ENCODE measurements at places on chromosomes 4 and X.
A peak's percentile ranks its signal among the peaks of the same experiment; 100 is the strongest.

- no peak for DNase-seq
Observed at GRCh38 chrX:118773782-118774181, 46.4 kb downstream of the IL13RA1 start.

- no peak for DNase-seq
Observed at GRCh38 chr4:181796502-181796901, 446.7 kb upstream of the TENM3 start.

GRCh38 chr4:36168127-36168878, 76.0 kb downstream of the ARAP2 start:
- no peak for DNase-seq

- no peak for DNase-seq
Observed at GRCh38 chr4:124181039-124181438, 531.5 kb downstream of the ANKRD50 start.

DNA sequence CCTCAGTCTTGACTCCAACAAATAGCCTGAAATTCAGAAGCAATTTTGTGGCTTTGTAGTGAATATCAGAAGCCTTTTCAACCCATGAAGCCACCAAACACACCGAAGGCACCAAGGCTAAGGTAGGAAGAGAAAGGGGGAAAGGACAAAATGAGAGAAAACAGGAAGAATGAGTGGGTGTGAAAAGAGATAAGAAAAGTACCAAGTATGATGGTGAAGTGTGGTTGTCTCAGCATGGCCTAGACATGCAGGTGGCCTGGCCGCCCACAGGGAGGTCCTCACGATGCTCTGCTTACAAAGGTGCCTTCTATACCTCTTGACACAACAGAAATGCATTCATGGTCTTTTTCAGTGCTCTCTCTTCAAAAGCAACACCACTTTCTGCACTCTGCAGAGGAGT, 34.9 kb downstream of the ACSL1 start:
- DNase-seq, result no peak

GRCh38 chr4:1234309-1234695, 14.6 kb downstream of the CTBP1 start:
- DNase-seq, result no peak

- peak; percentile 46 for DNase-seq
Observed at GRCh38 chrX:47191331-47191730, 2.3 kb upstream of the UBA1 start.

DNA sequence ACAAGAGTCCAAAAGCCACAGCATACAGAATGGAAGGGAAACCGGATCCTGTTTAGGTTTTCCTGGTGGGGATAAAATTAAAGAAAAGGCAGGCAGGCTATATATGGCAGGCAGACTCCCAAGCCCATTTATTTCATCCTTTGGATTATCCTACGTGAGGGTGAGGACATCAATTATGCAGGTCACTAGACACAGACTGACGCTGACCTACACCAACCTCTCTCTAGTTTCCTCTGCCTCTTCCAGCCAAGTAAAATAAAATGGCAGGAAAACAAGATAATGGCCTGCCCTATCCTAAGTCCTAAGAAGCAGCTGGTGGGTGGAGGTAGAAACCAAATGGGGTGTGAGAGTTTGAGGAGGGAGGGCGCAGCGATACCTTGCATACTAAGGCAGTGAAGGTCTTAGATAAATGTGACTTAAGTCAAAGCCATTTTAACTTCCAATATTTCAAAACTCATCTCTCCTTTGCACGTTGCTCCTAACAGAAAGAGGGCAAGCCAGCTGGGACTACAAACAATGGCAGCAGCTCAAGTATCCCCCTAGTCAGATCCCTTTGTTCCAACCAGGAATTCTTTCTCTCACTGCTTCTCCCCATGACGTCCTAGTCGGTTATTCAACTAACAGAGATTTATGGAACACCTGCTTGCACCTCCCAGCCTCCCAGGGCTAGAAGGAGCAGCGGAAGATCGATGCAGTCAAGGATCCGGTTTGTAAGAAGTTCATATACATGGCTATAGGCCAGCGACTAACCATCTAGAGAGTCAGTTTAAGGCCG, 72.8 kb downstream of the IRF2 start:
- DNase-seq, result no peak

- DNase-seq, result no peak
Observed at GRCh38 chrX:74372272-74372671, 49.0 kb upstream of the SLC16A2 start.

DNA sequence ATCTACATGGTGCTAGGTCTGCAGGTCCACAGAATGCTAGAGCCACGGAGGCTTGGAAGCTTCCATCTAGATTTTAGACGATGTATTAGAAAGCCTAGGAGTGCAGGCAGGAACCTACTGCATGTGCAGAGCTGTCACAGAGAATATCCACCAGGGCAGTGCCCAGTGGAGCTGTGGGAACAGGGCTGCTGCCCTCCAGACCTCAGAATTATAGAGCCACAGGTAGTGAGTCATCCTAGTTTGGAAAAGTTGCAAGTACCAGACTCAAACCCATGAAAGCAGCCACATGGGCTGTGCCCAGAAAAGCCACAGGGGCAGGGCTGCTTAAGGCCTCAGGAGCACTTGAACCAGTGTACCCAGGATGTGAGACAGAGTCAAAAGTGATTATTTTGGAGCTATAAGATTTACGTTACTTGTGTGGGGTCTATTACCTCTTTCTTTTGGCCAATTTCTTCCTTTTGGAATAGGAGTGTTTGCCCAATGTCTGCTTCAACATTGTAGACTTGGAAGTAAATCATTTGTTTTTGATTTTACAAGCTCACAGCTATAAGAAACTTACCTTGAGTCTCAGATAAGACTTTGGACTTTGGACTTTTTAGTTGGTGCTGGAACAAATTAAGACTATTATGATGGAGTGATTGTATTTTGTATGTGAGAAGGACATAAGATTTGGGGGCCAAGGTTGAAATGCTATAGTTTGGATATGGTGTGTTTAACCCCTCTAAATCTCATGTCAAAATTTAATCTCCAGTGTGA, 143.5 kb upstream of the CHRDL1 start:
- DNase-seq, result no peak

- DNase-seq, result no peak
Observed at GRCh38 chr4:129581305-129581704, 485.4 kb downstream of the C4orf33 start.

DNA sequence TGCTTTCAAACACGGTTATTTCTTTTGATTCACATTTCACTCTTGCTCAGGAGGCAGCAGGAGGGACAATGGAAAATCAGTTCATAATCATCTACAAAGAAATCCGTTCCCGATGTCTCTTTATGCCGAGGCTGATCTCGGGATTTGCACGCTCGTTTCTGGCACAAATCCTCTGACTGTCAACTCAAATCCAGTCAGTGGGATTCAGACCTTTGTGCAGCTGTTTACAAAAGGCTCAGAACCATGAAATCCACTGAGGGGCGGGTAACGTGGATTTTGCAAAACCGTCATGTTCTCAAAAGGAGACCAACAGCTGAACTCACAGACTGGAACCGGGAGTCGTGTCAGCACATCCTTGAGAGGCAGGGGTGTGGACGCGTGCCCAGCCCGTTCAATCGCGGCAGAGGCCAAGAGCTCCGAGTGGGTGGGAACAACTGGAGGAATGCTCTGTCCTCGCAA, 46.4 kb downstream of the ACOX3 start:
- no peak for DNase-seq

GRCh38 chr4:139419388-139419914, 34.5 kb upstream of the RAB33B start:
- DNase-seq, result no peak

DNA sequence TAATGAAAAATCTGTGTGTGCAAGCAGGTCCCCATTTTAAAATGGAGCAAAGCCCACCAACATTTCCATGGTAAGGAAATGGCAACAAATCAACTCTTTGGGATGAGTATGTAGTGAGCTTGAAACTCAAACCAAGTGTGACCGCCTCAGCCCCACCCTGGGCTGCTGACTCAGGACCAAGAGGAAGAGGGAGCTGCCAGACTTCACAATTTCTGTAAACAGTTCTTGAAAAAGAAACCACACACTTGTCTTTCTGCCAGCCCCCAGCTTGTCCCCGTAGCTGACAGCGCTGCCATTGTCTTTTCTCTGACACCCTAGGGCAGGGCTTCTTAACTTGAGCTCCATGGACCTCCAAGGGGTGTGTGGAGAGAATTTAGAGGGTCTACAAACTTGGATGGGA, 10.3 kb downstream of the RTL5 start:
- no peak for DNase-seq

GRCh38 chr4:175326796-175327195, 408.6 kb downstream of the ADAM29 start:
- DNase-seq, result no peak

DNA sequence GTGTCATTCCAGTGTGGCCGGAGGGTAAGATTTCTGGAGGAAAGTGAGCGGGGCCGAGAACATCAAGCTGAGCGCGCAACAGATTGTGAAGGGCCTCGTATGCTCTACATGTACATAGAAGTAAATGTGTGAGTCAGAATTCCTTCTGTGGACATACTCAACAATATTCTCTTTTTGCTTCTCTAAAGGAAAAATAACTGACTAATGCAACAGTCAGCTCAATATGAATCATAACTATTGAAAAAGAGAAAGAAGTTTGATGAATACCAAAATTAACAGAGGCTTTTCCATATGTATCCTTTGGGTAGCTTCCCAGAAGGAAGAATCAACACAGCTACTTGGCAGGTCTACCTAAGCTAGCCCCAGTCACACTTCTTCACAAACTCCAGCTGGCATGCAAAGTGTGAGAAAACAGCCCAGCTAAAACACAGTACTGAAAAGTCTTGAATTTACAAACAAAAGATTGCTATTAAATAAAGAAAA, 87.5 kb upstream of the ZFP42 start:
- DNase-seq, result no peak

- DNase-seq, result no peak
Observed at GRCh38 chr4:3220476-3221183, 28.3 kb upstream of the MSANTD1 start.

GRCh38 chrX:149074398-149074797, 430.7 kb downstream of the IDS start:
- no peak for DNase-seq

GRCh38 chr4:6222761-6223292, 22.5 kb upstream of the JAKMIP1 start:
- no peak for DNase-seq

DNA sequence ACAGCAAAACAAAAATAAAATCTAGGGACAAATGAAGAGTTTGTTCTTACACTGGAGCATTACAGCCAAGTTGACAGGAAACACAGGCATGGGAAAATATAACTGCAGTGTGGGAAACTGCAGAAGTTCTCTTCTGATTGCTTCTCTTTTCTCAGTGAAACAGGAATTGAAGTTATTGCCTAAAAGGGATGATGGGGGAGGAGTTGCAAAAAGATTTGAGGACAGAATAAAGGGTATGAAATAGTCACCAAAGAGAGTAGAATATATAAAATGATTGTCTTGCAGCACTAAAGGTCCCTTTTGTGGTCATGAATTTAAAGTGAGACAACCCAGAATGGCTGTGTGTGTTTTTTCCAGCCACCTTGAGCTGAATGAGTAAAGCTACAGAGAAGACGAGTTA, 103.7 kb downstream of the JADE1 start:
- no peak for DNase-seq

DNA sequence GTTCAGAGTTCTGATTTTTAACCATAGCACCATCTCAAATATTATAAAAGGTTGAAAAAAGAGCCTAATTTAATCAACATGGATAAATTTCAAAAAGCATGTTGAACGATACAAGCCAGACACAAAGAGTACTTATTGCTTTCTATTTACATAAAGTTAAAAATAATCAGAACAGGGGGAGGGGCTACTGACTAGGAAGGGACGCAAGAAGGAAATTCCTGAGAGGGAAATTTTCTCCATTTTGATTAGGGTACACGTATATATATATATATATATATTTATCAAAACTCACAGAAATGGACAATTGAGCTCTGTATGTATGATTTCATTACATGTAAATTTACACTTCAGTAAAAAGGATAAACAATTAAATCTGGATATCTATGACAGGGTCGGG, 482 bp upstream of the MBTPS2 start:
- no peak for DNase-seq

- DNase-seq, result no peak
Observed at GRCh38 chr4:174714393-174715211, 114.4 kb downstream of the GLRA3 start.

- DNase-seq, result no peak
Observed at GRCh38 chr4:154779362-154779947, 1.6 kb upstream of the RBM46 start.

- no peak for DNase-seq
Observed at GRCh38 chr4:83581411-83582288, 45.7 kb downstream of the GPAT3 start.

GRCh38 chr4:139665079-139665689, 435 bp upstream of the MGST2 start:
- no peak for DNase-seq

DNA sequence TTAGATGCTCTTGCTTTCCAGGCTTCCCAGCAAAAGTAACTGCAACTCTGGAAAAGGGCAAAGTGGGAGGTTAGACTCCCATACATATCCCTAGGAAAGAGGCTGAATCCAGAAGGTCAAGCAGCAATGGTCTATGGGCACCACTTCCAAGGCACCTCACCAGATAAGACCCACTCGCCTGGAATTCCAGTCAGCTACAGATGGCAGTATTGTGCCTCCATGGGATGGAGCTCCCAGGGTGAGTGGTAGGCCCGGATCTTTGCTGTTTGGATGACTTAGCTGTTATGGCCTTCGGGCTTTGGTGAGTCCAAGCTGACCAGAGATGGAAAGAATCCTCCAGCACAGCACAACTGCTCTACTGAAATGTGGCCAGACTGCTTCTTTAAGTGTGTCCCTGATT, 688.0 kb downstream of the PCDH19 start:
- no peak for DNase-seq

GRCh38 chr4:21882051-21882839, 66.3 kb downstream of the KCNIP4 start:
- no peak for DNase-seq

DNA sequence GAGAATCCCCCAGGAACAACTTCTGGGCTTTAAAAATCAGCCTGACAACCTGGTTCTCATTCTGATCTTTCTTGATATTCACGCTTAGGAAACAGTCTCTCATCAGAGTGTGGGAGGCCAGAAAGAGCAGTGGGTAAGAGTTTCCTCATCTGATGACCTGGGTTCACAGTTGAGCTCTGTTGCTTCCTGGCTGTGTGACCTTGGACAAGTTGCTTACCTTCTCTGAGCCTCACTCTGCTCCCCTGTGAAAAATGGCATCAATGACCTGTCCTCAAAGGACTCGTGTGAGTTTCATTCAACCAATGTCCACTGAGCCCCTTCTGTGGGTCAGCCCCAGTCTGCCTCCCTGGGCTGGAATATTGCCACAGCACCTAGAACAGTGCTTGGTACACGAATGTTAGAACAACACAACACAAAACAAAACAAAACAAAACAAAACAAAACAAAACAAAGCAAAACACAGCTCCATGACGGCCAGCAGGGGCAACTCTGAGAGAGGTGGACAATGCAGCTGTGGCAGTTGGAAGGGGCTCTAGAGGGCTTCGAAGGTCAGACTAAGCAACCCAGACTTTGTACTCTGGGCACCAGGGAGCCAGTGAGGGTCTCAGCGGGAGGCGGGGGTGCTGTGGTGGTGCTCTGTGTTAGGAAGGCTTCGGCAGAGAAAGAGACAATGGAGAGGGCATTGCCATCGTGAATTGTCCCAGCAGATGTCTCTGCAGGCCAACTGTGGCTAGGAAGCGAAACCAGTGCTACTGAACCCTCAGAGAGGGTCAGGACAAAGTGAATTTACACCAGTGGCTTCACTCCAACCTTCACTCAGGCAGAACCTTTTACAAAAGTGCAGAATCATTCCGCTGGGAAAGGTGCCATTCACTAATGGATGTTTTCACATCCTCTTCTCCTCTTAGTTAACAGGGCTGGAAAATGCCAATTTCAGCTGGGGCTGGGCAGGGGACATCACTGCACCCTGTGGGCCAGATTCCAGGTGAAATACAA, 14.3 kb upstream of the C4orf50 start:
- DNase-seq, result no peak

- no peak for DNase-seq
Observed at GRCh38 chrX:124194901-124195300, 137.6 kb upstream of the TEX13D start.
